ENCODE measurements at places on chromosomes 5 and 9.

GRCh38 chr5:161212123-161212712 lies 334.3 kb downstream of the GABRB2 start:
- no peak for DNase-seq

DNA sequence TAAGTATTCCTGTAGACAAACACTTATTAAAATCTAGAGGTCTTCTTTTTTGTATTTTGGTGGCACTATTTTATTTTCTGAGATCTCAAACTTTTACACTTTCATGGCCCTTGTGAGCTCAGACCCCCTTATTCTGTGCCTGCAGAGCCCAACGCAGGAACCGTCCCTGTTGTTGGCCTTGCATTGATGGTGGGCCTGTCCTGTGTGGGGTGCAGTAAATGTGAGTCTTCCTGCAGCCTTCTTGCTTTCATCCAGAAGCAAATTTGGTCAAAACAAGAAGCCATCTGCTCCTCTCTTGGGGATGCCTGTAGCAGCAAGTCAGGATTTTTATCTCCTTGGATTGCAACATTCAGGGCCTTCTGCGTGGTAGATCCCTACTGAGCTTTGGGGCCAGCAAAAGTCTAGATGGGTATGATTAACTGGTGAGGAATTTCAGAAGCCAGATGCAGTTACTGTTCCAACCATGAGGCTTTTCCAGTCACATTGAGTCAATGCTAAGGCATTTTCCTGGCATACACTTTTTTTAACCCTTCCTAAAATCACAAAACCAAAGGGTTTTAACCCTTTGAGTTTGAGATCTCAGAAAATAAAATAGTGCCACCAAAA lies 31.7 kb downstream of the BASP1 start:
- DNase-seq: peak; percentile 51

GRCh38 chr5:78827725-78828124 lies 157.4 kb downstream of the ARSB start:
- no peak for DNase-seq

DNA sequence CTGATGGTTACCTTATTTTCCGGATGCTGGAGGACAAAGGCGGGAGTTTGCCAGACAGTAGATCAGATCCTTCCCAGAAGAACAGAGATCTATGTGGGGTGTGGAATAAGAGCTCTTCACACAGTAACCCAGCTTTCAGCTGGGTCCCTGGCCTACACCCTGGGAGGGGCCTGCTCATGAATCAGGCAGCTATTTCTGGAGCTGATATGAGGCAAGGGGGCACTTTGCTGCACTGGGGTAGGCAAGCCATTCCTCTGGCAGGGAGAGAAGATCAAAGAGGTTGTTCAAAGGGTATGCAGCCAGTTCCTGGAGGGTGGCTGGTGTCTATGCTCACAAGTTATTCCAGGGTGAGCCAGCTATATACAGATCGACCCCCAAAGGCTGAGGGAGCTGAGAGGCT lies 48.6 kb downstream of the CYSTM1 start:
- DNase-seq: no peak

GRCh38 chr9:129909851-129910250 lies 74.6 kb downstream of the USP20 start:
- no peak for DNase-seq

DNA sequence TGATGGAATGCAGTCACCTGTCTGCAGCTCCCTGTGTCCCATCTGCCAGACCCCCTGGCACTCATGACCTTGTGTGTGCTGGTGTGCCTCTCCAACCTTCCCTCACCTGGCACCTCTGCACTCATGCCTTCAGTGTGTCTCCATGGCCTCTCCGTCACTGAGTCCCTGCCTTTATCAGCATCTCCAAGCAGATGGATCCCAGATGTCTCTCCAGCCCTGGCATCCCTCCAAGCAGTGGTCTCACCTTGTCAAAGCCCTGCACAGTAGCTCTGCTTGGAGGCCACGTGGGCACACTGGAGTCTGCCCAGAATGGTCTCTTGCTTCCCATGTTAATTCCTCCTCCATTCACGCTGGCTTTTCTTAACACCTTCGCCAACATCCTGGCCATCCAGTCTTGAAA lies 84.8 kb downstream of the DAP start:
- DNase-seq: no peak

GRCh38 chr5:55022450-55022849 lies 1.6 kb upstream of the GZMK start:
- DNase-seq: no peak

DNA sequence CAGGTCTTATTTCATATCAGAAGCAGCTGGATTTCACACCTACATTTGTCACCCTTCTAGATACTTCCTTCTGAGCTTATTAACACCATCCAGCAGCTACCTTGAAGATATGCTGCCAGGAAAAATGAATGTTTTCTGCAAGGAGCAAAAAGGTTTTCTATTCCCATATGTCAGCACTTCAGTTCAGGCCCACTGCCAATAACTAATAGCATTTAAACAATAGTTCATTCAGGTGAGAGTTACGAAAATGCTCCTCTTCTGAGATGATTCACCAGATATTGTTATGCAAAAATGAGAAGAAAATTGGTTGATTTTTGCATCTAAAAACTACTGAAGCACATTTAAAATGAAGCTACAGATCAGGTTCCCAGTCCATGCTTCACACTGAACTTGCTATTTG lies 56.4 kb upstream of the ISL1 start:
- no peak for DNase-seq

GRCh38 chr5:154702477-154702876 lies 52.7 kb upstream of the LARP1 start:
- DNase-seq: no peak

- DNase-seq: peak; percentile 97
Observed at GRCh38 chr5:109455598-109456096, 45.9 kb upstream of the PJA2 start.

DNA sequence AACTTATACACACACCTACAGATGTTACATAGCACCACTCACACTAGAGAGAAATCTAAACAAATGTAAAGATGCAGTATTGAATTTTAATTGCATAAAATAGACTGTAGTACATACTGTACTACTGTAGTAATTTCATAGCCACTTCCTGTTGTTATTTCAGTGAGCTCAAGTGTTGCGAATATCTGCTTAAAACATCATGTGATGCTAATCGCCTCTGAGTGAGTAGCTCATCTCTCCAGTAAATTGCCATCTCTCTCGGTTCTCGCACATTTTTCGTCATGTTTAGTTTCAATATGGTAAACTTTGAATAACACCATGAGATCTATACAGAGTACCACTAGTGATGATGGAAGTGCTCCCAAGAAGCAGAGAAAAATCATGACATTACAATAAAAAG lies 22.0 kb upstream of the ARHGEF28 start:
- peak; percentile 61 for DNase-seq

GRCh38 chr5:140221697-140222223 lies 46.8 kb downstream of the CYSTM1 start:
- peak; percentile 70 for DNase-seq

GRCh38 chr9:113990570-113990907 lies 87.6 kb downstream of the AMBP start:
- DNase-seq: no peak

DNA sequence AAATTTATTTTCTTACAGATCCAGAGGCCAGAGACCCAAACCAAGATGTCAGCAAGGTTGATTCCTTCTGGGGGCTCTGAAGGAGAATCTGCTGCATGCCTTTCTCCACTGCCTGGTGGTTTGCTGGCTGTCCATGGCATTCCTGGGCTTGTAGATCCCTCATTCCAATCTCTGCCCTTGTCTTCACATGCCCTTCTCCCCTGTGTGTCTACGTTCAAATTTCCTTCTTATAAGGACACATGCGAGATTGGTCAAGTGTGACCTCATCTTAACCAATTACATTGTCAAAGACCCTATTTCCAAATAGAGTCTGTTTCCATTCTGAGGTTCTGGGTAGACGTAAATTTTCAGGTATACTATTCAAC lies 84.5 kb upstream of the RAI14 start:
- DNase-seq: no peak

DNA sequence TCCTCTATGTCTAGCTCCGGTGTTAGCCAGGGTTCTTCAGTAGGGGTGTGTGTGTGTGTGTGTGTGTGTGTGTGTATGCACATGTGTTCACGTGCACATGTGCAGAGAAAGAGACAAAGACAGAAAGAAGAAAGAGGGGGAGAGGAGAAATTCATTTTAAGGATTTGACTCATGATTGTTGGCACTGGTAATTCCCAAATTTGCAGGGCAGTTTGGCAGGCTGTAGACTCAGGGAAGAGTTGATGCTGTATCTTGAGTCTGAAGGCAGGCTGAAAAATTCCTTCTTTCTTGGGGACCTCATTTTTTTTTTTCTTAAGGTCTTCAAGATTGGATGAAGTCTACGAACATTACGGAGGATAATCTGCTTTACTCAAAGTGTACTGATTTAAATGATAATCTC lies 335.7 kb downstream of the NSG2 start:
- no peak for DNase-seq

GRCh38 chr5:84218546-84218945 lies 166.1 kb downstream of the EDIL3 start:
- DNase-seq: no peak

DNA sequence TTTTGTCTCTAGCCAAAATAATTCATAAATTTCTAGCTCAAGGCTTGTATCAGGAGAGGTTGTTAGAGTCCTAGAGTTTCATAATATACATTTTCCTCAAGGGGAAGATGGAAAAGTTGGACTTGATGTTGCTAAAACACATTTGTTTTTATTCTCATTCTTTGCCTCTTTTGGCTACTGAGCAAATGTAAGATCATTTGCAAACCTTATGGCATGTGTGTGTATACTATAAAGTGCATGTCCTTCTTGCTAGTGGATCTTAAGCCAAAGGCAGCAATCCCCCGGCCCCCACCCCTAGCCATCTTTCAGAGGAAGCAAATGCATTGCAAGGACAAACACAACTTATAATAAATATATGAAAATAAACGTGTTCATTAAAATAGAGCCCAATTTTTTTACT lies 43.0 kb downstream of the ADAMTSL1 start:
- no peak for DNase-seq

GRCh38 chr9:37157726-37158377 lies 37.5 kb downstream of the ZCCHC7 start:
- DNase-seq: no peak

- no peak for DNase-seq
Observed at GRCh38 chr9:102047549-102047948, 309.1 kb upstream of the GRIN3A start.

DNA sequence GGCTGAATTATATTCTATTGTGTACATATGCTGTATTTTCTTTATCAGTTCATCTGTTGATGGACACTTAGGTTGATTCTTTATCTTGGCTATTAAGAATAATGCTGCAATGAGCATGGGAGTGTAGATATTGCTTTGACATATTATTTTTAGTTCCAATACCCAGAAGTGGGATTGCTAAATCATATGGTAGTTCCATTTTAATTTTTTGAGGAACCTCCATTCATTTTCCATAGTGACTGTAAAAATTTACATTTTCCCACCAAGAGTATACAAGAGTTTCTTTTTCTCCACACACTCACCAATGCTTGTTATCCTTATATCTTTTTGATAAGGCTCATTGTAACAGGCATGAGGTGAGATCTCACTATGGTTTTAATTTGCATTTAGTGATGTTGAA lies 19.4 kb downstream of the JAK2 start:
- no peak for DNase-seq

DNA sequence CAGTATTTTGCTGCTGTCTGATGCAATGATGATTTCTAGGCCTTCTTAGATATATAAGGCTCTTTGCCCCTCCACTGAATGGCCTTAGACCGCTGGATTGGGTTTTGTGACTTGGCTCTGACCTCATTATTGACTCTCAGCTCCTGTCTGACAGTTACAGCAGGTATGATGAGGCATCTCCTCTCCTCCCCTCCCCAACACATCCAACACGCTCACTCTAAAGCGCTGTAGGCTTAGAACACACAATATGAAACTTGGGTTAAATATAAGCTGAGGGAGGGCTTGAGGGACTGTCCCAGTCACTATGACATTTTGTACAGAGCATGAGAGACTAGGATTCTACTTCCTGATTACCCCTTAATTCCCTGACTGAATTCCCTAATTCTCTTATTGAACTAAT lies 18.8 kb upstream of the CER1 start:
- DNase-seq: no peak

- no peak for DNase-seq
Observed at GRCh38 chr5:150141544-150142184, 14.0 kb downstream of the PDGFRB start.

DNA sequence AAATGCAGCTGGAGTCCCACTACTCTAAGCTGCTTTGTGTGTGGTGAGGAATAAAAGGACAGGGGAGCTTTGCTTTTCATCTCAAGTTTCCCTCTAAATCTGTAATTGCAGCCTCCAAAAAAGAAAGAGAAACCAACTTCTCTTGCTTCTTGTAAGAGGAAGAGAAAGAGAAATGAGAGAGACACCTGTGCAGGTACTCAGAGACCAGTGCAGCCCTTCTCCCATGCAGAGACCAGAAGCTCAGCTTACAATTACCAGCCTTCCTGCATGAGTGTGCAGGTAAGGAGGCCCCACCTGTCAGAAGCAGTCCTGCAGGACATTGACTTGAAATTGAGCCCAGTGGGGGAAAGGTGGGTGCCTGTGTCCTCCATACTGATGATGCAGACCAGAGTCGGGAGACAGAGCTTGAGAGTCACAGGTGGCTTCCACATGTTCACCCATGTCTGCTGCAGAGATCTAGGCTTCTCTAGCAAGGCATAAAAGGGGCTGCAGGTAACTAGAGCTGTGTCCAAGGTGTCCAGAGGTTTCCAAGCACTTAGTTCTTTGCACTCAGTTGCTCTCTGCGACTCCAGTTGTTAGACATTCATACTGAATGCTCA lies 15.3 kb upstream of the MED10 start:
- no peak for DNase-seq

DNA sequence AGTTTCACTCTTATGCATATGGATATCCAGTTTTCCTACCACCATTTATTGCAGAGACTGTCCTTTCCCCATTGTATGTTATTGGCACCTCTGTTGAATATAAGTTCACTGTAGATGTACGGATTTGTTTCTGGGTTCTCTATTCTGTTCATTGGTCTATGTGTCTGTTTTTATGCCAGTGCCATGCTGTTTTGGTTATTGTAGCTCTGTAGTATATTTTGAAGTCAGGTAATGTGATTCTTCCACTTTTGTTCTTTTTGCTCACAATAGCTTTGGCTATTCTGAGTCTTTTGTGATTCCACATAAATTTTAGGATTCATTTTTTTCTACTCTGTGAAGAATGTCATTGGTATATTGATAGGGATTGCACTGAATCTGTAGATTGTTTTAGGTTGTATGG lies 26.1 kb upstream of the CCNB1 start:
- DNase-seq: no peak

GRCh38 chr9:126927419-126927818 lies 12.8 kb downstream of the RALGPS1 start:
- no peak for DNase-seq

- peak; percentile 57 for DNase-seq
Observed at GRCh38 chr5:173069671-173070070, 13.5 kb downstream of the CREBRF start.

DNA sequence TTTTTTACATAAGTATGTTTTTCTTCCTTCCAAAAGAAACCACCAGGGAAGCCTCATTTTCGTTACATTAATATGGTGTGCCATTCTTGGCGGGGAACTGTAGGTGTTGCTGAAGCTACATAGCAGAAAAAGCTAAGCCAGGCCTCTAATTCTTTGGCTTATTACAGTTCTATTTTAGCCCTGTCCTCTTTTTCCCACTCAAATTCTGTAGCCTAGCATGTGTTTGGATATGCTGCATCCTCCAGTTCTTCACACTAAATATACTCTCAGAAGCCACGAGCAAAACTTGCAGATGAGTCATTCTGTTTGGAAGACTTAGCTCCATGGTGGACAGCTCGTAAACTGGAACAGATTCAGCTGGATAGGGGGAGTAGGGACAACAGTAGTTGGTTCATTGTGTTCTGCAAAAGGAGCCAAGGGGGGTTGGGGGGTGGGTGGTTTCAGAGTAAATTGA lies 369.4 kb downstream of the TMEM161B start:
- peak; percentile 17 for DNase-seq

- DNase-seq: no peak
Observed at GRCh38 chr9:31839273-31839672, 545.2 kb upstream of the ACO1 start.

Data from dermis blood vessel endothelial cell (primary cell).